Activated T-helper 2 cell treated with anti-CD3 and anti-CD28 coated beads, Interferon-gamma antibody, Interleukin-2, Interleukin-4, amounts not matched to agents 10 μg/mL and 5 μg/mL and 100 μg/mL, durations not matched to agents 14 hours and 24 hours and 36 hours (primary cell): ENCODE measurements at places on chromosomes 1 and 21. TPM values are rescaled to one million over a fixed set of nuclear protein-coding genes. Genes with fewer than 3 reads are reported as not detected.

DNA sequence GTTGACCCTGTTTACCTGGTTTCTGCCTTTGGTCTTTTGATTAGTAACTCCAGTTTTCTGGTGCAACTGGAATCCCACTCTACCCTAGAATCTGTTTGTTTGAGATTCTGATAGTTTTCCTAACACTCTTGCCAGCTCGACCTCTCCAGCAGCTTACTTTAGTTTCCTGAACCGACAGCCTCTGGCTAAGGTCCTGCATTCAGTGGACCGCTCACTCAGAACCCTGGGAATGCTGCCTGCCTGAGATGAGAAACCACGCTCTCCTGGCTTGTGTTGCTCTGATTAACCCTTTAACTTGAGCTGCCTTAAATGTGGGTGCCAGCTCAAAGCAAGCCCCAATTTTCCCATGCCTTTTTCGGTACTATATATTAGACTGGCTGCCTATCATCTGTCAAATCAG is 45.3 kb upstream of the SIPA1L2 start:
- no peaks in the 10 kb centered on the region for H3K36me3 ChIP-seq
- DNase-seq = no peak
- no peak overlapping the region for H3K4me3 ChIP-seq
- H3K27me3 ChIP-seq = peaks cover 7% of the 10 kb centered on the region

The GBP7 gene
- not detected in 2 replicates for total RNA-seq

DNA sequence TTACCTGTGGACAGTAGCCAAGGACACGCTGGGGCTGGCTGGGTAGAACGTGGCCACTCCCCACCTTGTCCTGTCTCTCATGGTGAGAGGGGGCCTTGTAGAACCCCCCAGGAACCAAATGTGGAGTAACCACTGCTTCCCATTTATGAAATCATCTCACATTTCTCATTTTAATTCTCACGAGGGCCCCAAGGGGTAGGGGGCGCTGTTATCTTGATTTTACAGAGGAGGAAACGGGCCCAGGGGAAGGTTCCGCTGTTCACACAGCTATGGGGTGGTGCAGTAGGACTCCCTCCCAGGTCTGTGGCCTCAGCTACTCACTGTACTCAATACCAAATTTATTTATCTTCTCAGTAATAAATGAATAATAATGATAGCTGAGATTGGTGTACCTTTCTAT is 5.5 kb downstream of the SMPDL3B start:
- peaks cover 30% of the 10 kb centered on the region for H3K4me1 ChIP-seq
- H3K27ac ChIP-seq = no peak overlapping the region

- peaks cover 55% of the 10 kb centered on the region for H3K36me3 ChIP-seq
- peaks cover 5% of the 10 kb centered on the region for H3K4me1 ChIP-seq
- H3K4me3 ChIP-seq = no peak overlapping the region
- no peak for DNase-seq
- H3K27ac ChIP-seq = no peak overlapping the region
Observed at GRCh38 chr1:32774950-32775634, 42.1 kb downstream of the YARS1 start.

DNA sequence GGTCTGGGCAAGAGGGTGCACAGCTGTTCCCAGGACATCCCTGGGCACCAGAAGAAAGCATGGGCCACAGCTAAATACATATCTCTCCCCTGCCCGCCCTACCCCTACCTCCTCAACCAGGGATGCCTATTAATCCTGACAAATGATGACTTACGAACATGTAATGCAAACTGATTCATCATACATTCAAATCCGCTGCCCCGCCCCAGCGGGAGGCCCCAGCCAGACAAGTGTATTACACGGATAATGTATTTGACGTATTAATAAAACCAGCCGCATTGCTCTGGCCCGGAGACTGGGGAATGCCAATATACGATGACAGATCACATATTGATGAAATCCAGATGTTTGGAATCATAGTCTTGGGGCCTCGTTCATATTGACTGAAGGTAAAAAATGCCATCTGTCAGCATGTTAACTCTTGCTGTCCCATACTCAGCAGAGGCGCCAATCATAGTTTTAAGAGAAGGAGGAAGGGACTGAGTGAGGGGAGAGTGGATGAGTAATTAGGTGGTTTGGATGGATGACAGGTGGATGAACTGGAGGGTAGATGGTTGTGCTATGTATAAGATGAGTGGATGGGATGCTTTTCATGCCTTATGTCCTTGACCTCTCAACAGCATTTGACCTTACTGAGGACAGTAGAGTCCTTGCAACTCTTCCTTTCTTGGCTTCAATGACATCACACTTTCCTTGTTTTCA is 68.2 kb downstream of the TMEM53 start:
- H3K4me1 ChIP-seq = no peaks in the 10 kb centered on the region
- H3K27ac ChIP-seq = no peak overlapping the region
- no peaks in the 10 kb centered on the region for H3K27me3 ChIP-seq
- no peaks in the 10 kb centered on the region for H3K36me3 ChIP-seq
- no peak overlapping the region for H3K4me3 ChIP-seq

The KCNJ10 gene
- 0.11 TPM in 1 of 2 replicates, not detected in the other for total RNA-seq

- DNase-seq = no peak
- no peak overlapping the region for H3K4me3 ChIP-seq
- no peak overlapping the region for H3K27ac ChIP-seq
- H3K27me3 ChIP-seq = no peaks in the 10 kb centered on the region
- no peaks in the 10 kb centered on the region for H3K4me1 ChIP-seq
Observed at GRCh38 chr1:244214009-244214967, 163.2 kb downstream of the ZBTB18 start.

GRCh38 chr1:207579436-207579799 is 65.5 kb upstream of the CR1L start:
- no peak overlapping the region for H3K4me3 ChIP-seq
- H3K4me1 ChIP-seq = peaks cover 7% of the 10 kb centered on the region
- no peaks in the 10 kb centered on the region for H3K36me3 ChIP-seq
- DNase-seq = peak; percentile 23
- no peak overlapping the region for H3K27ac ChIP-seq

DNA sequence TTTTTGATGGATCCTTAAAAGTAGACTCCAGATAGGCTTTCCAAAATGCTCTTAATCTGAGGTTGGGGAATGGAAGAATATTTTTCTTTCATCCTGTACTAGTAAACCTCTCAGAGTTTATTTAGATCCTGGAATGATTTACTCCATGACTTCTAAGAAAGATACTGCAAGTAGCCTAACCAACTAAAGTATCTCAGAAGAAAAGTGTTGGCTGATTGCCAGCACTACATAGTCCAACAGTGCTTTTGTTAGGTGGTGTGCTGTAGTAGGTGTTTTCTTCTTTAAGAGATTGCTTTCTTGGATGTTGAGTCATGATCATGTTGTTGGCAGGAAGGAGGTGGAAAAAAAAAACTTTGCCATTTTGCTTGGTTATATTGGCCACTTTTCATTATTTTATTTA is 119.8 kb downstream of the OSBPL9 start:
- no peaks in the 10 kb centered on the region for H3K27me3 ChIP-seq
- no peak overlapping the region for H3K4me3 ChIP-seq
- H3K27ac ChIP-seq = no peak overlapping the region
- H3K4me1 ChIP-seq = peaks cover 29% of the 10 kb centered on the region

GRCh38 chr1:90856463-90857007 is 139.4 kb upstream of the BARHL2 start:
- no peak for DNase-seq
- H3K36me3 ChIP-seq = no peaks in the 10 kb centered on the region

GRCh38 chr1:53270107-53270506 is 31.8 kb upstream of the MAGOH start:
- H3K4me3 ChIP-seq = no peak overlapping the region
- DNase-seq = no peak
- H3K27me3 ChIP-seq = no peaks in the 10 kb centered on the region
- H3K27ac ChIP-seq = no peak overlapping the region

The TCP10L gene
- 1.1 and 1.3 TPM in 2 replicates for total RNA-seq

DNA sequence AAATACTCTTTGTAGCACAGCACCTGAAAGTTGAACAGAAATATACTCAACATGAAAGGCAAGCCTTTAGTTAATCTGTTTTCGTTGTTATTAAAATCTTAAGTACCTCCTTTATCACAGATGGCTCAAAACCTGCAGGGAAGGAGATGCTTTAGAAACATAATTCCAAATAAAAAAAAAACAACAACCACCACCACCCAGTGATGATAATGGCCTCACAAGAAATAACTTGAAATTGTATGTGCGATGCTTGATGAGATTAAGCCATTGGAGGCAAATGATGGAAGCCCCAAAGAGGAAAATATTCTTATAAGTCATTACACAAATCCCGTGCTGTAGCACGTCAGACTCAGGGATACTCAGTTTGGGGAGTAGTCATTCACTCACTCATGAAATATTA is 24.9 kb upstream of the ZBTB40 start:
- no peaks in the 10 kb centered on the region for H3K4me1 ChIP-seq
- H3K27ac ChIP-seq = no peak overlapping the region

The C4BPA gene
- not detected in 2 replicates for total RNA-seq

DNA sequence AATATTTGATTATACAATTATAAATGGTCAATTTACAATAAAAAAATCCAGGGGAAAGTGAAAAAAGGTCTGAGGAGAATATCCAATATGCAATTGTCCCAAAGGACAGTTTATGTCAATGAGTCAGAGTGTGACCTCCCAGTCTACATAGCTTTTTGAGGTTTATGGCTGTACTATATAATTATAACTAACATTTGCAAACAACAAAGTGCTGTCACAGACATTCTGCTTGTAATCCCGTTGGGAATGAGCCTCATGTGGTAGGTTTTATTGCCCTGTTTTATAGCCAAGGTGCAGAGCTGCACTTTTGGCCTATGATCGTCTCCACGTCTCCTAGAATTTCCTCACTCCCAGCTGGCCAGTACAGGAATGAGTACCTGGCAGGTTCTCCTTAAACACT is 103.8 kb downstream of the ADSS2 start:
- peaks cover 12% of the 10 kb centered on the region for H3K4me1 ChIP-seq
- H3K4me3 ChIP-seq = no peak overlapping the region
- no peak for DNase-seq
- H3K27ac ChIP-seq = no peak overlapping the region
